LHCN-M2 (cell line): ENCODE measurements at places on chromosomes 4 and X. TPM values are rescaled to one million over a fixed set of nuclear protein-coding genes. Genes with fewer than 3 reads are reported as not detected.

The HTR2C gene
- not detected in 2 replicates for total RNA-seq

The KLHL13 gene
- 0.13 TPM in 1 of 2 replicates, not detected in the other for total RNA-seq

The BEX1 gene
- 11.0 and 11.5 TPM in 2 replicates for total RNA-seq

The GAGE13 gene
- not detected in 2 replicates for total RNA-seq

The CENPVL2 gene
- total RNA-seq, result 0.11 TPM in 1 of 2 replicates, not detected in the other

DNA sequence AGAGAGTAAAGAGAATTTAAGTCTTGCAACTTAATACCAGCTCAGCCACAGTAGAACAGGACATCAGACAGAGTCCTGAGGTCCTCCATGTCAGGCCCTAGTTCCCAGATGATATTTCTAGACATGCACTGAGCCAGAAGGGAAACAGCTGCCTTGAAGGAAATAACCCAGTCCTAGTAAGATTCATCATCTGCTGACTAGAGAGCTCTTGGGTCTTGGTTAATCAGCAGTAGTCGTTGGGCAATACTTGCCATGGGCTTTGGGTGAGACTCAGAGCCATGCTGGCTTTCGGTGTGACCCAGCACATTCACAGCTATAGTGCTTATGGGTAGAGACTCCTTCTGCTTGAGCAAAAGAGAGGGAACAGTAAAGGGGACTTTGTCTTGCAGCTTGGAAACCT is 379.1 kb downstream of the AR start:
- no peak for DNase-seq

DNA sequence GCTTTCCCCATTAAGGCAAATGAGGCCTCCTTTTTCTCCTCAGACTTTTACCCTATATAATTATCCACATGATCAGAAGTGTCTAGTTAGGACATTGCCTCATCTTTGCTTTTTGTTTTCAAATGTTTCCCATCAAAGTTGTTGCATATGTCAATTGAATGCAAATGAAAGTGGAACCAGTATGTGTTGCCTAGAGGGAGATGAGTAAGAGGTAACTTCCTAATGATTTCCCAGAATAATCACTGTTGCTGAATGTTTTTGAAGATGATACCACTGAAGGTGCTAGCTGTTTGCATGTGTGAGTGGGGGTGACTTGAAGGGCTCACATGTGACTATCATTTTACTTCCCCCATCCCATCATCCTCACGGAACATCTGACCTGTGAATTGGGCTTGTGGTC is 33.9 kb downstream of the PAK3 start:
- DNase-seq, result no peak

- DNase-seq, result peak; percentile 72
These were observed 341.1 kb downstream of the GBA3 start for GRCh38 chr4:23033796-23034195.

- DNase-seq, result peak; percentile 6
These were observed 13.7 kb upstream of the TMPRSS11E start for GRCh38 chr4:68433582-68433981.

GRCh38 chr4:52750819-52751486 is at the start of gene ERVMER34-1:
TSS of gene ERVMER34-1 (minus strand) at chr4:52751425. CDS start at chr4:52745520, 5,905 bp downstream.
- no peak for DNase-seq

DNA sequence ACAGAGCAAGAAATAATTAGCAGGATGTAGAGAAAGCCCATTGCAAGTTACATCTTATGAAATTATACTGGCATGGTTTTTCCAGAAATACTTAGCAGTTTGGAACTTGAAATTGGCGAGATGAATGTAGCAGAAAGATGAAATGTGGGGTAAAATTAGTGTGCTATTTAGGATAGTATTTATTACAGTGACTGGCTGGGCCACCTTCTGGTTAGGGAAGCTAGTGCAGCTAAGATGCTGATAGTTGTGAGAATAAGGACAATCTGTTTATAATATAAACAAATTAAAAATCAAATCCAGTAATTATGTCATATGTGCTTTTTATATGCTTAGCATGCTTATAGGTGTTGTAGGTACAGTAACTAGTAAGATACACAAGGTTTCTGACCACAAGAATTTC is 74.8 kb downstream of the IL15 start:
- peak; percentile 24 for DNase-seq

GRCh38 chr4:148831945-148832344 is 389.7 kb upstream of the NR3C2 start:
- DNase-seq, result peak; percentile 95

DNA sequence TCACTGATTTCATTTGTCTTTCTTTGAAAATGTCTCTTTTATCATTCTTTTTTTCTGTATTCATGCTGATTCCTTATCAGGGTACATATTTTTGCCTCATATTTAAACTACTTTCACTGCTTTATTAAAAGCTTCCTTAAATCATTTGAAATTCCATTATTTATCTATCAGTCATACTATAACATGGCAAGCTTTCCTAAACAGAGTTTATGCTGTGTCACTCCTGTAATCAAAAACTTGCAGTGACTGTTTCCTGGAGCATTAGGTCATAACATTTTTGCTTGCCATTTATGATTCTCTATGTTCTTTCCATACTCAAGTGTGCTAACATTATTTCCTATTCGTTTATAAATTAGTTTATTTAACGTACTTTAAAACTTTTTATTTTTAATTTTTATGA is 203.7 kb downstream of the BMPR1B start:
- DNase-seq, result no peak

- DNase-seq, result peak; percentile 73
These were observed 900 bp downstream of the TRO start for GRCh38 chrX:54921427-54922021.

DNA sequence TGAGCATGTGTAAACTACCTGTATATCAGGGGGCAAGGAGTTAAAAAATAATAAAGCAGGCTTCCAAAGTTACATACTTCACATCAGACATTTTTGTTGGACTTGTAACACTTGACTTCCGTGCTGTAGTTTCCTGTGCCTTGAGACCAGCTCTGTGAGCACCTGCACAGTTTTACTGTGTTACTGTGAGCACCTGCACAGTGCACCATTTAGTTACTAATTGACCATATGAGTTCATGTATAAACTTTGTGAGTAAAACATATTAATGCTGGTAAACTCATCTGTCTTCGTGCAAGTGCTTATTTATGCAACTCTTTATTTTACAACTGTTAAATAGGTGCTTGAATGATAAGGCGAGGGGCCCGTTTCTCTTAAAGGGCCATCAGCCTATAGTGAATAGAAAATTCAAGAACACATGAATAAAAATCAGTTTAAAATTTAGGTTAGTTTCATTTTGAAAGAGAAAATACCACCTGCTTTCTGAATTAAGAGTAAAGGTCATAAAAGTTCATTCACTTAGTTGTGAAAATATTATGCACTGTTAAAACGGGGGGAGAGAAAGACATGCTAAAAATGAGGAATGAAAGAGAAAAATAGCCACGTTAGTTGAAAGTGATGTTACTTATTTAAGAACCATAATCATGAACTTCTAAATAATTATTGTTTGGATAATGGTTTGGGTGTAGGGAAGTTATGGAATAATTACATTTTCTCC is 42.4 kb downstream of the USP9X start:
- no peak for DNase-seq

DNA sequence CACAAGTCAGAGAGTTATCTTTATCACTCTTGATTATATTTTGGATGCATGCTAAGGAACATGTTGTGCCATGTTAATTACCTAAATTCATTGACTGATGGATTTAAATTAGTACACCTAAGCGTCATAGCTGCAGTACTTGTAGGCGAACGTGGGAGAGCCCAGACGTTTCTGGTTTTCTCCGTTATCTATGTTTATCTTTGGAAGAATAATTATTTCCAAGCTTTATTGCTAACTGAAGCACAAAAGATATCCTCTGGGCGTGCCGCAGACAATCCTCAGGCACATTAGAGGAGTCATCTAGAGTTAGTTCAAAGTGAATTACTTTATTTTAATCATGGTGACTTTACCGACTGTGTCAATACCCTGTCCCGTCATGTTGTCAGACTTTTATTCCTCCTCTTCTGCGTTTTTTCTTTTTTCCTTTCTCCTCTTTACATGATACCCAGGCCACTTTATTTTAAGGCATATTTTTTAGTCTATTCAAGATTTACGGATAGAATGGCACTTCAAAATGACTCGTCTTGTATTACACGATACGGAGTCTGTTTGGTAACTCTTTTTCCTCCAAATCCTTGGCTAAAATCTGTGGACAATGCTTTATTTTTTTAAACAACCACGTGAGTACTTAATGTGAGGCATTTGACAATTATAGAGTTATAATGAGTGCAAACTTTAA is 632.0 kb upstream of the TENM3 start:
- DNase-seq, result no peak
